ENCODE measurements at places on chromosomes 12 and 14. TPM values are rescaled to one million over a fixed set of nuclear protein-coding genes. Genes with fewer than 3 reads are reported as not detected.

GRCh38 chr12:32366714-32367113 lies 32.6 kb upstream of the FGD4 start:
- DNase-seq = no peak

- DNase-seq = no peak
Measured at GRCh38 chr14:99282261-99283050, 10.5 kb upstream of the BCL11B start.

DNA sequence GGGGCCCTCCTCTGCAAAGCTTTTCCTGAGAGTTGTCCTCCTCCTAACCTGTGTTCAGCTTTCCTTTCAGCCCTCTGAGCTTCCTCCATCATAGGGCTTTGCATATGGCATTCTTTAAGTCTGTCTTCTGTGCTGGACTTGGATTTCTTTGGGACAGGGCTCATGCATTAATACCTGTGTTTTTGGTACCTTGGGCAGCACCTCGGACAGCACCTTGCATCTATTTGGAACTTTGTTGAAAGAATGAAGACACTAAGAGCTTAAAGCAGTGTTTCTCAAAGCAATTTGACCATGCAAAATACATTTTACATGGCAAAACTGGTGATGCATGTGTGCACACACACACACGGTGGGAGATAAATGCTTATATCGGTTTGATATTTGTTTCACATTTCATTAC lies 115.0 kb upstream of the SRRM4 start:
- no peak for DNase-seq

- DNase-seq = no peak
Measured at GRCh38 chr12:116551619-116551951, 7.6 kb upstream of the MAP1LC3B2 start.

GRCh38 chr12:45966486-45966885 lies 23.9 kb downstream of the SCAF11 start:
- DNase-seq = no peak

GRCh38 chr12:25189656-25190055 lies 5.3 kb downstream of the DNAI7 start:
- no peak for DNase-seq

DNA sequence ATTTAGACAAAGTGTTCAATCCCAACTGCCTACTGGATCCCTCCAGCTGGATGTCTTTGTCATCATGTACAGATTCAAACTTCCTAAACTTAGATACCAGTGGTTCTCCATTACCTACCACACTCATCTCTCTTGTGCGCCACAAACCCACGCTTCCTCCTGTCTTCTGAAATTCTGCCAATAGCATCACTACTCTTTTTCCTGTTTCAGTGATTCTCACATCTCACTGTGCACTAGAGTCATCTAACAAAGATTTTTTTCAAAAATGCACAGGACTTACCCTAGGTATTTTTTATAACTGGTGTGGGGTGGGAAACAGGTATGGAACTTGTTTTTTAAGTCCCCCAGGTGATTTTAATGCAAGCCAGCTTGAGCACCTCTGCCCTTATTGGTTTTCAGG lies 5.9 kb downstream of the PSMB5 start:
- no peak for DNase-seq

RPL10L gene
- not detected for total RNA-seq

DNA sequence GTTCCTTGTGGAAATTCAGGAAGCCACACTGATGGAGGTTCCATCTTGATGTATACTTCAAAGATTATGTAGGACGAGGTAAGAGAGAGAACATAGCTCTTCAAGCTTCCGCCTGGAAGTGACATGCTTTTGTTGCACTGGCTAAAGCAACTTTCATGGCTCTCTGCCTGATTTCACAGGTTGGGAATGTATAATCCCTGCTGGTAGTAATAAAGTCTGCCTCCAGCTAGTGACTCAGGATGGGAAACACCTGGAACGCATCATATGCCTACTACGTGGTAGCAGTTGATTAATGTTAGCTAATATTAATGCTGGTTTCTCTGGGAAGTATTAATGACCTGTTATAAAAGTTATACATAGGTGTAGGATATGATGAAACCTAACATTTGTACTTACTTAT lies 71.1 kb downstream of the PELI2 start:
- no peak for DNase-seq

DNA sequence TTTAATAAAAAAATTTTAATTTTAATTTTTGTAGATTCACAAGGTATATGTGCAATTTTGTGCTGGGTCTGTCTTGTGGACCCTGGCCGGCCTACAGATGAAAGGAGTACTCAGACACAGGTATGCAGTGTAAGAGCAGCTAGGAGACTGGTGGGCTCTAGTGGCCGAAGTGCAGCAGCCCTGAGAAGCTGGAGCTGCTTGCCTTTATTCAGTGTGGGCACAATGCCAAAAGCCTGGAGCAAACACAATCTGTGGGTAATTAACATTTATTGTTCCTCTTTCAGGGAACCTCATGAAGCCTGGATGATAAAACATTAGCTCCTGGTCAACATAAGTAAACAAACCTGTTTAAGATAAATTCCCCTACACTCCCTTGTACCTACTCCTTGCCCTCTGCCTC lies 135.7 kb upstream of the SEL1L start:
- no peak for DNase-seq

DNA sequence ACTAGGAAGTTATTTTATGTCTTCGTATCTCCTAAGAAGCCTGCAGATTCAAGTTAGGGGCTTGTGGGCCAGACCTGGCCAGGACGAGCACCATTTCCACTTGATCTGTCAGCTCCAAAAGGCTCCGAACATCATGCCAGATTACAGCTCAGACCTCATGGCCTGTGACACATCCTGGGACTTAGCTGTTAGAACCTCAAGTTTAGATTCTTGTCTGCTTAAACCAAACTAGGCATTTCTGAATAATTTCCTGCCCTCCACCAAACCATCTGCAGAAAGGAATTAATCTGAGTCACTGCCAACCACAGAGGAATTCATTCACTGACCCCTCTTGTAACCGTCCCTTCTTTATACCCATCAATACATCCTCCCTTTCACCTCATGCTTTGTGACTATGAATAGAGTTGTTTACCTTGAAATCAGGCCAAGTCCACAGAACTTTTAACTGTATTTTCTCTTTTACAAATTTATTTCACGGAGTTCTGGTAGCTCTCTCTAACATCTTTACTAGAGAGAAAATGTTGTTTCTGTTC lies 120.3 kb downstream of the FBXL14 start:
- DNase-seq = no peak

GRCh38 chr12:57049890-57050289 lies at the start of gene MYO1A:
Gene MYO1A (minus strand): TSS chr12:57050129. CDS start chr12:57048323, 1,806 bp downstream.
- no peak for DNase-seq

CYP27B1 gene
- 3.2 TPM for total RNA-seq

KRT74 gene
- total RNA-seq = not detected

- DNase-seq = no peak
Measured at GRCh38 chr14:76450476-76450875, 74.5 kb downstream of the ESRRB start.

ANO4 gene
- 0.23 TPM for total RNA-seq

- no peak for DNase-seq
Measured at GRCh38 chr12:65858831-65859230, 34.5 kb downstream of the HMGA2 start.

BCL2L14 gene
- total RNA-seq = 1.2 TPM

MGAT2 gene
- total RNA-seq = 32.3 TPM

DNA sequence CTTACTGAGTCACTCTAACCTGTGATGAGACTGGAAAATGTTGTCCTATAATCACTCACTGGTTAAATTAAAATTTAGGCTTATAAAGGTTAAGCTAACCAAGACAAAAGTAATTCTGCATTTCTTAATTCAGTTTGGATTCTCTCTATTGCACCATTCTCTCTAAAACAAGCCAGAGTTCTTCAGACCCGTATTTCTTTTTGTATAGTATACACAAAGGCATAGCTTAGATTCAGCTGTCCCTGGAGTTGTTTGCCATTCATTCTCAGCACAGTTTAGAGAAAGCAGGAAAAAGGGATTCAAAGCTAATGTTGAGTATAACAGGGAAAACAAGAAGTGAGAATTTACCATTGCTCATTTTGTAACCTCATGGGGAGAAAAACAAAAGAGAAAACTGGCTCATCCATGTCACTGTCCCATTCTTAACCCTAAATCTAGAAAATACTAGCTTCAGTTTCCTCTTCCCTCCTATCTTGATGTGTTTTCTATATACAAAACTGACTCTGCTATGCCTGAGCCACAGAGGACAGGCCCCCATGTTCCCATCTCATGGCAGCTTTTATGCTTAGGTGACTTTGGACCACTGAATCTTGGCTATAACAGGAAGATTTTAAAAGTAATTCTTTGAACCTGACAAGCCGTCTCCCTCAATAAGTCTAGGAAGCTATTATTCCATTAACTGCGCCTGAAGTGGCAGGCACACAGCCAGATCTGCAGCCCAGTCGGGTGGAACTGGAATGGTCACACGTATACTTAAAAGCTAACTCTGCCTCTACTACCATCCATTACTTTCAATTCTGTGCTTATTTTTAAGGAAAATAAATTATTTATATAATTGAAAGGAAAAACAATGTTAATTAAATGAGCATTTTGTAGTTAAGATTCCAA lies 7.0 kb downstream of the AREL1 start:
- DNase-seq = no peak

GPX2 gene
- not detected for total RNA-seq

SERPINA1 gene
- total RNA-seq = not detected

FBLN5 gene
- total RNA-seq = 1.0 TPM

DNA sequence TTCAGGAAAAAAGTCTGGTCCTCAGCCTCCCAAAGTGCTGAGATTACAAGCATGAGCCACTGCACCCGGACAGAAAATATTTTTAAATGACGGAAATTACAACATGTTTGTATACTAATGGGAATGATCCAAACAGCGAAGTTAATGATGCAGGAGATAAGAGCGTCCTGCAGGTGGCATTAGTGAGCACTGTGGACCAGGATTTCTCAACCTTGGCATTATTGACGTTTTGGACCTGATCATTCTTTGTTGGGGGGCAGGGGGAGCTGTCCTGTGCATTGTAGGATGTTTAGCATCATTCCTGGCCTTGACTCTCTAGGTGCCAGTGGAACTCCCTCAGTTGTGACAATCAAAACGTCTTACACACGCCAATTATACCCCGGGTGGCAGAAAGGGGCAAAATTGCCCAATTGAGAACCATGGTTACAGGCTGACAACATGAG lies 34.1 kb downstream of the SCFD1 start:
- DNase-seq = peak; percentile 38

- DNase-seq = no peak
Measured at GRCh38 chr14:51035611-51036192, 59.2 kb downstream of the TRIM9 start.

DNA sequence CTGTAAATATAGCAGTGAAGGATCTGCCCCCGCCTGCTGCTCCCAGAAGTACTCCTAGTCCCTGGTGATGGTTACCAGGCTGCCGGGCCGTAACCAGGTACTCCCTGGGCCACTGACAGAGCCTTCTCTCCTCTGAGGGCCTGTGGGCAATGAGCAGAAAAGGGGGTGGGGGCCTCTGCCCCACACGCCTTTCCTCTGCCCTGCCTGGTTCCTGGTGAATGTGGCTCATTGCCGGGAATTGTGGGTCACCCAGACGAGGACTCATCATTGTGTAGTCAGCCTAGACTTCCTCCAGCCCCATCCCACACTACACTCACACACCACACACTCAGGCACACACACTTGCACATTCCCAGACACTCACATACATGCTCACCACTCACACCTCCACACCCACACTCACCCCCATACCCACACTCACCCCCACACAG lies 35.7 kb upstream of the ACTN1 start:
- DNase-seq = no peak

NDRG2 gene
- total RNA-seq = 13.7 TPM

DNA sequence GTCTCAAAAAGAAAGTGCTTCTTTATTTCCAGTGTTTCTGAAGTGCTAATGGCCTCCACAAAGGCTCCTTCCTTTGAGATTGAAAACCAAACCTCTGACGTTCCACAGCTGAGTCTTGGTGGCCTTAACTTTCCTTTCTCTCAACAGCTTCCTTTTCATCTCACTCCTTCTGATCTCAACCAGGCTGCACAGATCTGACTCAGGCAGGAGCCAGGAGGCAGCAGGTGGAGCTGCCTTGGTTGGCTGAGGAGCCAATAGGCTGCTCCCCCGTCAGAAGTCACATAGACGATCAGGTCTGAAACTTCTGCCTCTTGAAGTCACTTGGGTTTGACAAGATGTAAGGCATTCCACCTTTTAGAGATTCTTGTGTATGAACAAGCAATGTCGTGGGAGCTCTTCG lies 9.1 kb upstream of the KCNA5 start:
- no peak for DNase-seq

- DNase-seq = peak; percentile 49
Measured at GRCh38 chr14:77212943-77213678, 31.5 kb downstream of the TMEM63C start.

KRT1 gene
- total RNA-seq = not detected

GRCh38 chr12:79191391-79191790 lies 326.8 kb downstream of the SYT1 start:
- DNase-seq = no peak

GRCh38 chr12:1803736-1804135 lies 16.6 kb upstream of the LRTM2 start:
- DNase-seq = no peak

LTBP2 gene
- 1.3 TPM for total RNA-seq

PRIMA1 gene
- total RNA-seq = 2.1 TPM

SLC17A8 gene
- not detected for total RNA-seq

ZNF605 gene
- 19.6 TPM for total RNA-seq

UNC79 gene
- 2.2 TPM for total RNA-seq

VASH1 gene
- total RNA-seq = 72.0 TPM

GALNT16 gene
- 18.5 TPM for total RNA-seq

- DNase-seq = no peak
Measured at GRCh38 chr12:79871621-79872020, 63.3 kb downstream of the PPP1R12A start.

GRCh38 chr12:48640428-48640827 lies 41.6 kb downstream of the KANSL2 start:
- DNase-seq = no peak

- DNase-seq = no peak
Measured at GRCh38 chr14:75518625-75519024, 3.6 kb upstream of the BATF start.

DNA sequence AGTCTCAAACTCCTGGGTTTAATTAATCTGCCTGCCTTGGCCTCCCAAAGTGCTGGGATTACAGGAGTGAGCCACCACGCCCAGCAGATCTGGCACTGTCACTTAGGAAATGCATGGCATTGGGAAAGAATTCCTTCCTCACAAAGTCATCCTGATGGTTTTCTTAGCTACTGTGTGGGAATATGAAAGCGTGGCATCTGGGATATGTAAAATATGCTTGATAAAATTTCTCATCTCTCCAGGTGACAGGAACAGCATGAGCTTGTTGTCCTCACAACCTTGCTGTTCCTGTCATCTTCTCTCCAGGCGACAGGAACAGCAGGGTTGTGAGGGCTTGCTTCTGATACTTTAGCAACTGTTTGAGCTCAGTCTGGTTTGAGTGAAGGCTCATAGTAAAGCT lies 16.1 kb upstream of the AICDA start:
- no peak for DNase-seq

KLHL33 gene
- total RNA-seq = not detected

DNA sequence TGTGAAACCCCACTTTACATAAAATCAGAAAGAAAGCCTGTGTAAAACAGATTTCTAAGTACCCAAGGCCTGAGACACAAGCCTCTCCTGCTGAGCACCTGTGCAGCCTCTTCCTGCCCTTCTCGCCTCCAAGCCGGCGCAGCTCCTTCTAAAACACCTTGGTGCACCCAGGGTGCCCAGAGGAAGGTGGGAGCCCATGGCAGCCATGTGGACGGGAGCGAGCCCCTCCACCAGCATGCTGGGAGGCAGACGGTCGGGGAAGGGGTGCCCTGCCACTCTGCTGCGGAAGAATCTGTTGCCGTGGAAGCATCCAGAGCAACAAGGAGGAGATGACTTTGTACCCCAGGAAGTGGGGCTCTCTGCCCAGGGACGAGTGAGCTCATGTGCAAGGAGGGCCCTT lies 103.1 kb upstream of the C14orf180 start:
- DNase-seq = no peak

CMKLR1 gene
- 0.32 TPM for total RNA-seq

CLEC7A gene
- not detected for total RNA-seq
